ENCODE measurements at places on chromosomes 6 and 20.
A peak's percentile ranks its signal among the peaks of the same experiment; 100 is the strongest.

GRCh38 chr20:59042151-59042795, at the start of gene PRELID3B:
Gene PRELID3B, minus strand, starts transcription at chr20:59042786. Its CDS starts 56 bp downstream, at chr20:59042730.
- no peak for DNase-seq

DNA sequence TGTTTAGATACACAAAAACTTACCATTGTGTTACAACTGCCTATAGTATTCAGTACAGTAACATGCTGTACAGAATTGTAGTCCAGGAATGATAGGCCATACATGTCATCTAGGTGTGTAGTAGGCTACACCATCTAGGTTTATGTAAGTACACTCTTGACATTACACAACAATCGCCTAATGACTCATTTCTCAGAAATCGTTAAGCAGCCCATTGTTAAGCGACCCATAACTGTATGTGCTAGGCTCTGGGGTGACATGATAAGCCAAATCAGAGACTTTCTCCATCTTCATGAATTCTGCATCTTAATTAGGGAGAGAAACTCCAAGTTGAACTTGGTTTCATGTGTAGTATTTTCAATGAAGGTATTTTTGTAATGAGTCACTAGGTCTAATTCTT, 17.2 kb downstream of the STK35 start:
- peak; percentile 88 for DNase-seq

- no peak for DNase-seq
These were observed 55.7 kb upstream of the FRMD1 start for GRCh38 chr6:168134560-168135201.

DNA sequence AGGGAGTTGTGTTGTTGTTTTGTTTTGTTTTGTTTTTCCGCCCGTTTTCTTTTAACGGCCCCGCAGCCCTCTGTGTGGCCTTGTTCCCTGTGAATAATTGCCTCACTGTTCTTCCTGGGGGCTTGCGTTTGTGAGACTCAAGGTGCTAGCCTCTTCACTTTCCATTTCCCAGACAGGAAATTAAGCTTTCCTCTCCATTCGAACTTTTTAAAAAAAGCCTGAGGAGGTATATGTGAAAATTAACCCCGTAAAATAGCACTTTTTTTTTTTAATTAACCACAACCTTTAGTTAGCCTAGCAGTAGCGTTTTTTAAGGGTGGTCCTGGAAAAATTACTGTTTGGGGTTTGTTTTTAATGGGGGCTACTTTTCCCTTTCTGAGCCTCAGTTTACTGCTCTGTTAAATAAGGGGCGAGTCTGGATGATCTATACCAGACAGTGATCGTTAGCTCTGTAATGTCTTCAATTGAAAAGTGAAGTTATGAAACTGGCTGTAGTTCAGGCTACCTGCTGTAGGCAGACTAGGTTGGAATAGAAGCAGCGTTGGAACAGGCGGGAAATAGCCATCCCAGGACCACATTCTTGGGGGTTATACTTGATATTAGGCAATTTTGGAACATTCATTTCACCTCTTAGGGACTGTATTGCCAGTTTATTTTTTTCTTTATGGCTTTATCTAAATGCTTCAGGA, 1.7 kb downstream of the STX16 start:
- DNase-seq, result peak; percentile 15
